Smooth muscle cell of the brain vasculature (primary cell): ENCODE measurements at places on chromosomes 11 and 22.

DNA sequence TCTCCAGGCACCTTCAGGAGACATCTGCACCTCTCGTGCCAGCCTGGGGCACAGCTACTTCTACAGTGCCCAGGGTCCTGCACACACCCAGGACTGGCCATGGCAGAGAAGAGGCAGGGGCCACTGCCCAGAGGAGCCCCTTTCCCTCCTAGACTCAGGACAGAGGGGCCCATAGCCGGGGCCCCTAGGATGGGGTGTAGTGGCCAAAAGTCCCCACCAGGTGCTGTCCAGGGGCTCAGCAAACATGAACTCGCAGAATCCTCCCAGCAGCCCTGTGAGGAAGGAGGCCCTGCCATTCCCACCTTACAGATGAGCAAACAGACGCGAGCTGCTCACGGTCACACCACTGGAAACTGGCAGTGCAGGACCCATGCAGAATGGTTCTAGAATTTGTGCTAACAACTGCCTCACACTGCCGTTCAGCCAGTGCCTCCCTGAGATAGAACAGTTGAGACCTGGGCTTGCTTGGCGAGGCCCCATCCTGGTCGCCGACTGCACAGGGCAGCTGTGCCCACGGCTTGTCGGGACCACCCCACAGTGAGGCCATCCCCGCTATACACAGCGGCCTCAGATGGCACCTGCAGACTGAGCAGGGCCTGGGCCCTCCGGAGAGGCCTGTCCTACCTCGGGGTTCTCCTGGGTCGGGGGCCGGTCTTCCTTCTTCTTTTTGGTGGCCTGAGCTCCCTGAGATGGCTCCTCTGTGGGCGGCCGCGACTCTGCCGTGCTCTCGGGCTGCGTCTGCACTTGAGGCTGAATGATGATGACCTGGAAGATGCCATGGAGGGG lies 96.4 kb downstream of the PHF21B start:
- no peak for DNase-seq

GRCh38 chr11:101458161-101458560 lies 125.6 kb downstream of the TRPC6 start:
- no peak for DNase-seq

DNA sequence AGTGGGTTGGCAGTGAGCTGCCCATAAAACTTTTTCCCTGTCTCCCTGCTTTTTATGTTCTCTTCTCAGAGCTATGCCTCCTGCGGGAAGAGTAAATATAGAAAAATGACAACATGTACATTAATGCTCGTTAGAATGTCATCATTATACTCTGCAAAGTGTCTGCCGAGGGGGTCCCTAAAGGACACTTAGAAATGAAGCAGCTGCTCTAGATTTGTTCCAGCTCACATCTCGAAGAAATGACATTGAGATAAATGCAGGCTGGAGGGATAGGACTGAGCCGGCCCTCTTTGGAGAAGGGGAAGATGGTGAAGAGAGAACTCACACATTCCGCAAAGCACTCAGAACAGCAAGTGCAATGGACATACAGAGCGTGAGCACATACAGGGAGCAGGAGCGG lies 240.0 kb downstream of the NXPE2 start:
- DNase-seq: no peak

- DNase-seq: no peak
Measured at GRCh38 chr22:36541831-36542411, 13.0 kb upstream of the EIF3D start.

DNA sequence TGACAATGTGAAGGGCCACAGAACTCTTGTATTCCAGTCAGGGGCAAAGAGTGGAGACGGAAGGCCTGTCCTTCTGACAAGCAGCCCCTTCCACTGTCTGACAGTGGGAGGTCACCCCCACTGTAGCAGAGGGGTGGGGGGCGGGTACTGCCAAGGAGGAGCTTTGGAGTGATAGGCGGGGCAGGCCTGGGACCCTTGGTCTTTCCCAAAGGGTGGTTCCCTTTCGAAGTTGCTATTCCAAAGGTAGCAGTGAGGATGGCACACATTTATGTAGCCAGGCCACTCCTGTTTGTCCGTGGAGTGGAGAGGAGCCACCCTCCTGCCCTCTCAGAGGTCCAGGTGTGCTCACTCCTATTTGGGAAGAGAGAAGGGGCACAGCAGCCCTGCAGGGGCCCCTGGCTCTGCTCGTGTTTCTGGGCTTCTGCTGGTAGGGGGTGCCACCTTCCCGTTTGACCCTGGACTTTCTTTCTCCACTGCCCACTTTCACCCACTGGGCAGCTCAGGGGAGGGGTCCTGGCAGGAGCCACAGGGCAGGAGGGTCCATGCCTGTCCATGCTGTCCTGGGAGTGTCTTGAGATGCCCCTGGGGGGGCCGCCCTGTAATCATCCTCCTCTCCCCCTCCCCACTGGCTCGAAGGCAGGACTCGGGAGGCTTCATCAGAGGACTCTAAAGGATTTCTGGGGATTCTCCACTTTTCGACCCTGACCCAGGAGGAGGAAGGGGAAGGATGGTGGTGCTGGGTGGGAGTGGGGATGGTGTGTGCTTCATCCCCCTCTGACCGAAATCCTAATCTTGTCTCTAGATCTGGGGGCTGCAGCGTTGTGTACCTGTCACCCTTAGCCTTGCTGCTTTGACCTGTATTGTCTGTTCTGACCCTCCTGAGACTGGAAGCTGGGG lies 994 bp downstream of the TAGLN start:
- no peak for DNase-seq

DNA sequence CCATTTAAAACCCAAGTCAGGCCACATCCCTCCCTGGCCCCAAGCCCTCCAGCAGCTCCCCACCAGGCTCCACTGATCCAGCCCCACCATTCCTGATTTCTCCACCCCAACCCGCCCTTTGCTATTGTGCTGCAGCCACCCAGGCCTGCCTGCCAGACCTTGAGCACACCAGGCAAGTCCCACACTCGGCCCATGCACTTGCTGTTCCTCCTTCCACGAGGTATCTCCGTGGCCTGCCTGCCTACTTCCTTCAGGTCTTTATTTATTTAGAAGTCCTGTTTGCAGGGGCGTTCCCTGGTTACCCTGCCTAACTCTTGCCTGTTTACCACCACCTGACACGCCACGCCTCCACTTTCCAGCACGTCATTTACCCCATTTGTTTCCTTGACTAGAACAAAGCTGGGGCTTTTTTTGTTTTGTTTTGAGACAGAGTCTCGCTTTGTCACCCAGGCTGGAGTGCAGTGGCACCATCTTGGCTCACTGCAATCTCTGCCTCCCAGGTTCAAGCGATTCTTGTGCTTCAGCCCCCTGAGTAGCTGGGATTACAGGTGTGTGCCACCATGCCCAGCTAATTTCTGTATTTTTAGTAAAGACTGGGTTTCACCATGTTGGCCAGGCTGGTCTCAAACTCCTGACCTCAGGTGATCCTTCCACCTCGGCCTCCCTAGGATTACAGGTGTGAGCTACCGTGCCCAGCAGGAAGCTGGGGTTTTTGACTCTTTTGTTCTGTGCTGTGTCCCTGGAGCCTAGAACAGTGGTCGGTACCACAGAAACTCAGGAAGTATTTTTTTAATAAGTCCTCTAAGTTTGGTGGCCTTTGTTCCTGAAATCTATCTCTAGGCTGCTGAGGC lies 6.7 kb downstream of the CENPM start:
- no peak for DNase-seq

GRCh38 chr11:101341578-101341977 lies 212.0 kb upstream of the PGR start:
- no peak for DNase-seq

DNA sequence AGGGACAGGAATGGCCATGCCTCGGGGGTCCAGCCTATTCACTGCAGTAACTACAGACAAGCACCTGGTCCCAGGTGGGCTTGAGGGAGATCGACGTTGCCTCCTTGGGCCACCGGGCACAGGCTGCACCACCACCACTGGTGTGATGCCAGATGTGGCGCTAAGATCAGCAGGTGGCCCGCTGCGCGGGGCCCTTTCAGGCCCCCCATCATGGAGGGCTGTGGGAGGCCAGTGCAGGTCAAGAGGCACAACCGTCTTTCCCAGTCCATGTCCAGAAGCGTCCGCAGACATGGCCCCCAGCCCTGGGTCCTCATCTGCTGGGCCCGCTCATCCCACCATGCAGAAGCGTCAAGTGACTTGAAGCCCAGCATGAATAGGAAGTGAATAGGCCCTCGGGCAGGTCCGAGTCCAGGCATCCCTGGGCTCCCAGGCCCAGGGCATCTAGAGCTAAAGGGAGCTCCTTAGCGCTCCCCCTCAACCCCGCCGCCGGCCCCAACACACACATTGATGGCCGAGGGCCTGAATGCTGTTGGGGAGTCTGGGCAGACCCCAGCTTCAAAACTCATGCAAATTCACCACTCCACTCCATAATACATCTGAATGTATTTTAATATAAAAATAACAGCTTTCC lies 18.3 kb downstream of the FADS3 start:
- DNase-seq: no peak

DNA sequence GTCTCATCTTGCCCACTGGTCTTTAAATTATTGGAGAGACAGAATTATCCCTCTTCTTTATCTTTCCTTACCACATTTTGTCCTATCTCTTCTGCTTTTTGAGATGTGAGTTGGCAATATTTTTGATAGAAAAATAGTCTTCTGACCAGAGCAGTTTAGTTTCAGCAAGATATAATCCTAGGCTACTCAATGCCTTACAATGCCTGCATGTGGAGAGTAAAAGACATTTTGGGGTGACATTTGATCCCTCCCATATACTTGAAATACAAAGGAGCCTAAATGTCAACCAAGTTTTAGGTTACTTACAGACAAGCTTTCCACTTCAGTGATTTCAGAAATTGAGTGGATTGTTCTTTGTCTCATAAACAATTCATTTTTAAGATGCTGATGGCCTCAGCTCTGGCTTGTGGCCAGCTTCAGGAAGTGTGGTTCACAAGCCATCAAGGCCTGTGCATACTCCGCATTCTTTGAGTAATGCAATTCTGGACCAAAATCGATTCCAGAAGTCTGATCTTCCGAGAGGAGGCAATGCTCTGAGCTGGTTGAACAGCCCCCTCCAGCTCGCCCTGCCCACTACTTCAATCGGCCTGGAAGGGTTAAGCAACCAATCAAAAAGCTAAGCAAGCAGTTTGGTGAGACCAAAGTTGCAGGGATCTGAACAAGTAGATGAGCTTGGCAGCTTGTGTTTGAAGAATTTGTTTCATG lies 274.4 kb downstream of the BLID start:
- peak; percentile 33 for DNase-seq

GRCh38 chr11:70076461-70076931 lies 1.6 kb upstream of the ANO1 start:
- DNase-seq: no peak

GRCh38 chr11:11579012-11579988 lies 42.5 kb downstream of the GALNT18 start:
- DNase-seq: no peak

GRCh38 chr11:69542314-69543168 lies 61.1 kb downstream of the LINC01488 start:
- DNase-seq: no peak

DNA sequence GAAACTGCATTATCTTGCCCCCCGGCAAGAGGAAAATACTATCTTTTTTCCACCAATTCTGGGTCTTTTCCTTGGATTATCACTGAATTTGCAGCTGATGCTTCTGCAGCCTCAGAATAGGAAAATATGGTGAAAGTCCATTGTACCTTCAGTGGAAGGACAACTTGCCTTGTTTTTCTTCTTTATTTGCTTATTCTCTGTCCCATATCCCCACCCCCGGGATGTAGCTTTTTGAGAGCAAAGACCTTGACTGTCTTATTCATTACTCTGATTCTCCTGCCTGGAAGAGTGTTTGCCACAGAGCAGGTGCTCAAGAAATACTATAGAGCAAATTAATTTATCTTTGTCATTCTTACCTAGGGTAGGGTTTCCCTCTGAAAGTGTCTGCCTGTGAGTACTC lies 29.5 kb downstream of the UBASH3B start:
- DNase-seq: no peak

DNA sequence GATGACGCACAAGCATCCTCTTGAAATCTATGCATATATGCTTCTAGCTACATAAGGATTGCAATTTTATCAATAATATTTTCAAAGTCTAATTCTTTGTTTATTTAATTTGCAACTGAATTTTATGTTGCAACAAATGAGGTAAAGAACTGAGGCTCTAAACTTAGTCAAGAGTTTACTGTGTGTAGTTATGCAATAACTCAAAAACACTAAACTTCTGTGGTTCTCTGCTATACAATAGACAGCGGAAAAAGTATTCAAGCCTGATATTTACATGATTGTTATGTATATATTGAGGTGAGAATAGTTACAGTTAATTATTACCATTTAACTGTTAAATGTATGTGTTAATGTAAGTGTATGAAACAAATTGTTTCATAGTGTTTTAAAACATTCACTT lies 32.9 kb downstream of the MSANTD4 start:
- no peak for DNase-seq

DNA sequence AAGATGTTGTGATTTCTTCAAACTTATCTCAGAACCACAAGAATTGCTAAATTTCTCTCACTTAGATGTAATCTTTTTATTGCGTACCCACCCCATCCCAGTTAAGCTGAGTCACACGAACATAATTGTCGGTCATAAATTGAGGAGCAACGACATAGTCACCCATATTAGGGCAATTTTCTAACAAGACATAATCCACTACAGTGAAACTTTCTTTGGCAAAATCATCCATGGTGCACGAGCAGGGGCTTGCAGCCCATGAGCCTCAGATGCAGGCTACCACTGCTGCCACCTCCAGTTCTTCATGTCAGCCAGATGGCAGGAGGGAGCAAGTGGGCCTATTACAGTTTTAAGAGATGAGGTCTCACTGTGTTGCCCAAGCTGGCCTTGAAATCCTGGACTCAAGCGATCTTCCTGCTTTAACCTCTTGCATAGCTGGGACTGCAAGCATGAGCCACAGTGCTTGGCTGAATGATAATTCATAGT lies 70.3 kb upstream of the GRK2 start:
- no peak for DNase-seq

GRCh38 chr22:38467438-38467903 lies 425 bp upstream of the KDELR3 start:
- no peak for DNase-seq

DNA sequence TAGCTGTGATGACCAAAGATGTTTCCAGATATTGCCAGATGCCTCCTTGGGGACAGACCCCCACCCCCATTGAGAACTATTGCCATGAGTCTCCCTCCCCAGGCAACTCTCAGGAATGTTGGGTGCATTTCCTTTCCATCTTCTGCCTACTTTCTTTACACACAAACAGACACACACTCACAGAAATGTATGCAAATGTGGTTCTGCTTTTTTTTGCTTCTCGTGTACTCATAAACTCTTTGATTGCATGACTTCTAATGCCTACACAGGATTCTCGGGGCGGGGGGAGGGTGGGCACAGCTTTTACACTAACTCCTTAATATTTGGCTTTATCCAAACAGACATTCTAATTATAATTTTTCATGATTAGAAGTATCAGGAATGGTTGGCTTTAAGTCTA lies 53.3 kb upstream of the SUSD2 start:
- no peak for DNase-seq

GRCh38 chr11:67657300-67657699 lies 6.8 kb upstream of the ACY3 start:
- no peak for DNase-seq

- DNase-seq: no peak
Measured at GRCh38 chr11:75534259-75535069, 8.7 kb upstream of the GDPD5 start.

GRCh38 chr11:13053255-13053917 lies 44.3 kb downstream of the RASSF10 start:
- no peak for DNase-seq
